ENCODE measurements at places on chromosomes 5 and 9. TPM values are rescaled to one million over a fixed set of nuclear protein-coding genes. Genes with fewer than 3 reads are reported as not detected.

The FAM163B gene
- not detected for total RNA-seq

- DNase-seq = no peak
Observed at GRCh38 chr9:108270051-108270450, 585.7 kb downstream of the ACTL7B start.

DNA sequence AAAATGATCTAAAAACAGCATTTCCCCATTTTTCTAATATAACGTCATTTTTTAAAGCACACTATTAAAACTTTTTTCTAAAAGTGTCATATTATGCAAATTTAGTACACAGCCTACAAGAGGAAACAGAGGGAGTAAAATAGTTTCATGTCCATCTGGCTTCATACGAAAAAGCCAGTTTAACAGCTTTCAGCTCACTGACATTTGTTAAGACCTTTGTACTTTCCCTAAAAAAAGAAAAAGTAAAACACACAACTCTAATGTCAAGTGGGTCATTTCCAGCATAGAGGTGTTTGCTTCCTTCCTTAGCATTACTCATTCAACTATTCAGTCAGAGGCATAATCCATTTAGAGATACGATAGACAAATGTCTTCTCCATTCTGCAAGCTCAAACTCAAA, 49.4 kb downstream of the ABHD17B start:
- no peak for DNase-seq

DNA sequence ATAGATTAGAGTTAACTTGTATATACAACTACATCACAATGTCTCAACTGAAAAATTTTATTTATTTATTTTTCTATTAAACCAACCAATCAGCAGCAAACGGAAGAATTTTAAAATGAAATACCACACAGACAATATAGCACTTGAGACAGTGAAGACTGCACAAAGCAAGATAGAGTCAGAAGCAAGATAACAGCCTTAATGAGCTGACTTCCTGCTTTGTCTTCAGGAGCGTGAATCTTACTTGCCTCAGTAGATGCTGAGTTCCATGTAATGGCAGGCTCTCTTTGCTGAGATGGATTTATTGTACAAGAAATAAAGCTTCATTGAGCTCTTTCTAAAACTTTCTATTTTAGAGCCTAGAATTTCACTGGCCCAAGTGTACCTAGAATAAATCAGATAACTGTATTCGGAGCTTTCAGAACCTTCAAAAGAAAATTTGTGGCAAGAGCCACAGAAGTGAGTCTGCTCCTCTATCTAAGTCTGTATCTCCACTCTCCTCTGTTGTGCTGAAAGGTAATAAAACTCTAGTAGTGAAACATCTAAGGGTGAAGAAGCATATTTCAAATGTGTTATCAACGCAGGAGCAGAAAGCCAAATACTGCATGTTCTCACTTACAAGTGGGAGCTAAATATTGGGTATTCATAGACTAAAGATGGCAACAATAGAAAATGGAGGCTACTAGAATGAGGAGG, 83.3 kb upstream of the ANKRD55 start:
- no peak for DNase-seq

DNA sequence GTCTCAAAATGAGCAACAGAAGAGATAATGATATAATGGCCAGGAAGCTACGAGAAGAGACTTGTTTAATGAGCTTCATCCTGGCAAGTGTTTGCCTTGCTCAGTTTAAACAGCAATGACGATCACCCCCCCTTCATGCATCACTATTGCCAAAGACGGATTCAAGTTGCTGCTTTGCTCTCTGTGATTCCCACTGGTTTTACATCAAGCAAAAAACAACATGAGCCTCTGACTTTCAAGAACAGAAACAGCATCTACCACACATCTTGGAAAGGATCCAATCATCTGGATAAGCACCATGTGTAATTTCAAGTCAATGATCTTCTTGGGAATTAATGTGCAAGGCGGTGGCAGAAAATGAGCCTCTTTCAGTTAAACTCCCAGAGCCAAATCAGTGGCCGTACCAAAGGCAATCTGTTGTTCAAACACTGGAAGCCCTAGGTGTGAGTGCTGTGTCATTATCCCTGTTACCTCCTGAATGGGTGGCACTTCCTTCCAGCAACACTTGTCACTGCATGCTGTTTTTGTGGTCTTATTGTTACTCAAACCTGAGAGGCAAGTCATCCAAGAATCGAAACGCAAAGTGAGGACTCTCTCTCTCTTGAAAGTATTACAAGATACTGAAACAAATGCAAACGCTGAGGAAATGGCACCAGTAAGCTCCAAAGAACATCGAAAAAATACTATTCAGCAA, 72.8 kb downstream of the MED27 start:
- no peak for DNase-seq

Measured in ovary (tissue), 10 donors.